AG09319 (cell line): ENCODE measurements at places on chromosomes 6 and 20.

DNA sequence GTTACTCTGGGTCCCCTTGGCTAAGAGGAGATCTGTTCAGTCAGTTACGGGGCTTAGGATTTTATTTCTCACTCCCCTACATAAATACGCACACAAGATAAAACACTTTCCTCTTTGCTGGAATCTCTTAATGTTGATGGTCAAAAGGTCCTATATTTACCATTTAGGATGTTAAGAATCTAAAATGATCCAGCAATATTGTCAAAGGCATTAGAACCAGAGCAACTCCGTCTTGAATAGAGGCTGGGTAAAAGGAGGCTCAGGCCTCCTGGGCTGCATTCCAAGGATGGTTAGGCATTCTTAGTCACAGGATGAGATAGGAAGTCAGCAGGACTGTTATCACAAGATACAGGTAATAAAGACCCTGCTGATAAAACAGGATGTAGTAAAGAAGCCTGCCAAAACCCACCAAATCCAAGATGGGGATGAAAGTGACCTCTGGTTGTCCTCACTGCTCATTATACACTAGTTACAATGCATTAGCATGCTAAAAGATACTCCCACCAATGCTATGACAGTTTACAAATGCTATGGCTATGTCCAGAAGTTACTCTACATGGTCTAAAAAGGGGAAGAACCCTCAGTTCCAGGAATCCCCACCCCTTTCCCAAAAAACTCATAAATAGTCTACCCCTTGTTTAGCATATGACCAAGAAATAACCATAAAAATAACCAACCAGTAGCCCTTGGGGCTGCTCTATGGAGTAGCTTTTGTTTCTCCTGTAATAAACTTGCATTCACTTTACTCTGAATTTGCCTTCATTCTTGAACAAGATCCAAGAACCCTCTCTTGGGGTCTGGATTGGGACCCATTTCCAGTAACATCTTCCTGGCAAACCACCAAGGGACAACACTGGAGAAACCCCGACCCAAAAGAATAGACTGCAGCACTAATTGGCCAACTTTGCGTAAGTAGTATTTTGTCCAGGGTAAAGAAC lies 107.5 kb downstream of the DTNBP1 start:
- no peak for DNase-seq

DNA sequence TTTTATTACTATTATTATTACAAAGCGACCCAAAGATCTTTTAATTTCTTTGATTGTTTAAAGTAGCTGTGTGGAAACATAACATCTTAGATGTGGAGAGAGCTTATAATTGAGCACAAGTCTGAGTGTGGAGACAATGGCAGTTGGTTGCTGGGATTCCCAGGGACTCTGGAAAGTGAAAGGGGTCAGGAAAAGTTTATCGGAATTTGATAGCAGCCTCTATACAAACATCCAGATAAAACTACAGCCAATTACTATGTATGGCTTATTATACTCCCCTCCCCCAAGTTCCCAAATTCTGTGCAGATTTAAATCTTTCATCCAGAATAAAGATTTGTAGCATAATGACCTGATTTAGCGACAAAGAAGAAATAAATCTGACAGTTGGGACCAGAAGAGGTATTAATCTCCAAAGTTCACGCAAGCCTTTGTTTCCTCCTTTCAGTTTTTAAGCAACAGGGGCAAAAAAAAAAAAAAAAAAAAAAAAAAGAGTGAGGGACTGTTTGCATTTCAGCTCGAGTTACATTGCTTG lies 121.4 kb upstream of the MAP3K7 start:
- DNase-seq = no peak

DNA sequence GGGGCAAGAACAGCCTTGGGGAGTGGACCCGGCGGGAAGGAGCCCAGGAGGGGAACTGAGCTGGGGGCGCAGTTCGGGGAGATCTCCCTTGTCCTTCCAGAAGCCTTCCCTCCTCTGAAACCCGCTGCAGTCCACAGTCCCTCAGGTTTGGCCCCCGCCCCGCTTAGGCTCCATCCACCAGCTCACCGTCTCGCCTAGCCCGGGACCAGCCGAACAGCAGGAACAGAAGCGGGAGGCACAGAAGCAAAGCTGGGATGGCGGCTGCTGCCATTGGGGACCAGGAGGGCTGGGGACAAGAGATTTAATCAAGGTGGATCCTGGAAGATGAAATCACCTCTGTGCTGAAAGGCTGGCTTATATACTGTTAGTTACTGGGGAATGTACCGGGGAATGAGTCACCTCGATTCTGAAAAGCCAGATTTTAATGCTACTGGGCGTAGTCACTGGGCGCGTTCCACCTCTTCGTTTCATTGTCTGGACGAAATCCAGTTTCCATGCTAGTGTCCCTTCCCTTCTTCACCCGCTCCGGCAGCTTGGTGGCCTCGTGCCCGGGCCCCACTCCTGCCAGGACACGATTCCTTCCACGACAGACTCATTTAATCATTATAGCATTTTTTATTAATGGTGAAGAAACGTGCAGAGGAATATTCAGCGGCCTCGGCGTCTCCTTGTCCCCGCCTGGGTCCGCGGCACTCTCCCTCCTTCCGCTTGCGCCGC lies at the start of gene RAET1L:
Gene RAET1L (minus strand): TSS at position 332 of the 717 bp plus-strand sequence. CDS start 61 bp downstream, at position 271.
- DNase-seq = no peak

DNA sequence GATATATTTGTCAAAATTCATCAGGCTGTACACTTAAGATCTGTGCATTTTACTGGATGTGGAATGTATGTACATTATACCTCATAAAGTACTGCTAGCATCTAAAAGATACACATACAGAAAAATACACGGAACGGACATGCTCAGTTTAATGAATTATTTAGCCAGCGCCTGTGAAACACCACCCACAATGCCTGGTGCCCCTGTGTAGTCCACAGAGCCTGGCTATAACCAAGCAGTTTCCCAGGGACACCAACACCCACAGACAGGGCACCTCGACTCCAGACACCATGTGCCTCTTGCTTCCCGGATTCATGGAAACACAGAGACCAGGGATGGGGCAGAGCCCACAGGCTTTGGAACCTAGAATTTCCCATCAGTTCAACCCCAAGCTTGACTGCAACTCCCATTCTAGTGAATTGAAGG lies 17.4 kb upstream of the ARMC12 start:
- no peak for DNase-seq

- DNase-seq = peak; percentile 88
Measured at GRCh38 chr6:108944707-108945680, 96.8 kb downstream of the ARMC2 start.

- DNase-seq = no peak
Measured at GRCh38 chr6:20846602-20847028, 312.4 kb downstream of the CDKAL1 start.

DNA sequence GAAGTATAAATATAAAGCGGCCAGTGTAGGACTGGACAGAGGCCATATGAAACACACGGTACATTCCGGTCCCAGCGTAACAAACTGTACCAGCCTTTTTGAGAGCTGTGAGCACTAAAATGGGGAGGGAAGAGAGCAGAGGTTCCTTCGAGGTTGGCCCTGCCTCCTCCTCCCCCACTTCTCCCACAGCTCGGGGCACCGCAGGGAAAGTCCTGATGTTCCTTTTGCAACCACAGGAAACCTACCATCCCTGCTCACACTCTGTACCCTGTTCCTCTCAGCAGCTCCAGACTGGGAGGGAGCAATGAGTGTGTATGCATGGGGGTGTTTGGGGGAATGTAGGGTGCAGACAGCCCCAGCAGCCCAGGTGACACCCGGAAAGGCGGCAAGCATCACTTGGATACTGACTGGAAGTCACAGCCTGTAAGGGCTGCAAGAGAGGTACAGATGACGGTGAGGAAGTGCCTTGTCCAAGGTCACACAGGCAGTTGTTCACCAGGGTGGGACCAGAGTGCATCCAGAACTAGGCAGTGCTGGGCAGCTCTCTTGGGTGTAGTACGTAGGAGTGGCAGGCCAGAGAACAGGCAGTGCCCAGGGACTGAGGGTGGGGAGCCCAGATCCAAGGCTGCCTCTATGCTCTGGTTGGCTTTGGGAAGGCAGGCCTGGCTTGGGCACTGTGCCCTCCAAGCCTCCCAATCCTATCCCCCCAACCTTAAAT lies 11.0 kb upstream of the ARMC12 start:
- DNase-seq = no peak

DNA sequence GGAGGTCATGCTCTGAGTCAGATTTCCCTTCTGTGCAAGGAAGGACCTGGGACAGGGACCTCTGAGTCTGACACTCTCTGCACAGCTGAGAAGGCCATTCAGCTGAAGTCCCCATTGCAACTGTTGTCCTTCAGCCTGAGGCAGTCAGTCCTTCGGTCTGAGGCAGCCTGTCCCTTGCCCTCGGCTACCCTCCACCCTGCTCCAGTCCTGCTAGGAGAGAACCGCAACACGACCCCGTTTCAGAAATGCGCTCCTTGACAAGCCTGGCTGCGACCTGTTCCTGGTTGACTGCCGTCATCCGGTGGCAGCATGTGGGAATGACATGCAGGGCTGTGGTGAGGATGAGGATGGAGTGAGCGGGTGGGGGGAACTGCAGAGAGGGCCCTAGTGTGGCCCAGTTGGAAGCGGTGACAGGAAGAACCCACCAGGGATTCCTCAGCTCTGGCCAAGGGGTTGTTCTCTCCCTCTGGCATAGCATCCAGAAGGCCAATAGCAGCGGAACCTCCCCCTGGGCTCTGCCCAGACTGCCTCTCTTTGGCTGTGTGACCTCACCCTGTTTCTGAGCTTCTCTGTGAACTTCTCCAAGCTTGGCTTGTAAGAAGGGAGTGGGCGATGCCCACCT lies 40.3 kb upstream of the ANGPT4 start:
- DNase-seq = peak; percentile 20

GRCh38 chr20:32484958-32485769 lies 100.0 kb downstream of the NOL4L start:
- peak; percentile 56 for DNase-seq

GRCh38 chr6:161198176-161198575 lies 75.7 kb downstream of the AGPAT4 start:
- DNase-seq = peak; percentile 70

DNA sequence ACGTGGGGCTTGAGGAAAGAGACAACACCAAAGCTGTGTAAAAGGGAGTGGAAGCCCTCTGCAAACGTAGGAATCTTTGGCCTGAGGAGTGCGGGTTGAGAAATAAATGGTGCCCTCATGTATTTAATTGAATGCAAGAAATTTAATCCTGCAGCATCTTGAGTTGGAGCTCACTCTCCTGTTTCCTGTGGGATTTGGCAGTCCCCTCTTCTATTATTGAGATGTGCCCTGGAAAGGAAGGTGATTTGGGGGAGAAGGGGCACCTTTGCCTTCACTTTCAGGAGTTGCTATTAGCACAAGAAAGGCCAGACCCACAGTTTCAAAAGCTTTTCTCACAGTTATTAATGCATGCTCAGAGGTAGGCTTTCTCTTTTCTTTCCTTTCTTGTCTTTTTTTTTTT lies 201.4 kb upstream of the HDDC2 start:
- DNase-seq = no peak

- DNase-seq = no peak
Measured at GRCh38 chr6:11424395-11425034, 113.0 kb upstream of the TMEM170B start.

GRCh38 chr20:34626992-34627391 lies 49.9 kb downstream of the PIGU start:
- no peak for DNase-seq

DNA sequence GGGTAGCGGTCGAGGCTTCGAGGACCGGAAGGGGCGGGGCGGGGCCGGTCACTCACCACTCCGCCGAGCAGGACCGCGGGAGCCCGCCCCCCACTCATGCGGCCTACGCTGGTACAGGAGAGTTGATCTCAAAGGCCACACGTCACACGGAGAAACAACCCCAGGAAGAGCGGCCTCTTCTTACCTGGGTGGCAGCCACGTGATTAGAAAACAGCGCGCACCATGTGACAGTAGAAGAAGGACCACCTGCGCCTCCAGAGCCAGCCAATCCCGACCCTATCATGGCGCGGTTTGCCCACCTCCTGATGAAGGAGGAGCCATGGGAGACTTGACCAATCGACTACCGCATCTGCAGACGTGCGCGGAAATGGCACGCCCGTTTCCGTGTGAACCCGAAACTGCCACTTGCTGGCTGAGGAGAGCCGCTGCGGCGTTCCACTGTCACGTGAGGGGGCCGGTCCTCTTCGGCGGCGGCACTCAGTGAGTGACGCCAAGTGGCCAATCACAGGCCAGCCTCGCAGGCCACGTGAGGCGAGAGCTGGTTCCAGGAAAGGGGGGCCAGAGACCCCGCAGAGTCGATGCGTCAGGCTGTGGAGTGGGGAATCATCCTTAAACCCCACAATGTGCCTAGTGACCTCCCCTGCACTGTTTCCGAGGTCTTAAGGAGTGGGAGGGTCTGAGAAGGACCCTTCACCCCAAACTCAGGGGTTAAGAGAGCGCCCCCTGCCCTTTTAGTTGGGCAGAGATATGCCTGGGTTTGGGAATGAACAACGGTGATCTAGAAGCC lies at the start of gene CUTA:
Gene CUTA (minus strand): TSS at position 205 of the 787 bp plus-strand sequence. CDS start 107 bp downstream, at position 98.
- DNase-seq = peak; percentile 99

GRCh38 chr20:37640600-37641561 lies 52.9 kb upstream of the CTNNBL1 start:
- DNase-seq = no peak

DNA sequence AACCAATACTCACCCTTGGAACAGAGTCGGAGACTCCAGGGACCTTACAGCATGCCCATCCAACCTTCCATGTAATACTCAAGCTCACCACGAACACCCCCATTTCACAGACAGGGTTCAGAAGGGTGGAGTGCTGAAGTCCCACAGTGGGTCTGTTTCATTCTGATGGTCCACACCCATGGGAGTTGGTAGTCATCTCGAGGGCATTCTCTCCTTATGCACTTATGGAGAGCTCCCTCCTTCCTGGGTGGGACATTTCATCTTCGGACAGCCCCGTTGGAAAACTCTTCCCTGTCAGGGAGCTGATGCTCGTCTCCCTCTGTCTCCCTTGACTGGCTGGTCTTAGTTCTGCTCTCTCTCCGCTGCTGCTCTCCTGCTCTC lies 38.9 kb downstream of the COX4I2 start:
- DNase-seq = no peak

DNA sequence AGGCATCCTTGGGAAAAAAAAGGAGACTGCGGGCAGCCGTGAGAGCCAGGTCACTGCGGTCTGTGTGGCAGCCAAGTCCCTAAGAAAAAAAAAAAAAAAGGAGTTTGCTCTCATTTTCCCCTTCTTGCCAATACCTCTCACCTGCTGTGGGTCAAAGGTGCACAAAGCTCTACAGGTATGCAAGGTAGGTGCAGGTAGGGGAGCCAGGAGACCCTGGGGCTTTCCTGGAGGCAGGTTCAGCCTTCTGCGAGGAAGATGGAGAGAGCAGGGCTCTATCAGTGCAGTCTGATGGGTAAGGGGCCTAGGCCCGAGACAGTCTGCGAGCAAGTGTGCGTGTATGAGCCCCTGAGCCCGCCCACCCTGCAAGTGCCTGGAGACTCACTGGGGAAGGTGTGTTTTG lies 12.3 kb upstream of the SNAI1 start:
- DNase-seq = no peak

GRCh38 chr6:41648921-41649320 lies 10.7 kb downstream of the MDFI start:
- no peak for DNase-seq

DNA sequence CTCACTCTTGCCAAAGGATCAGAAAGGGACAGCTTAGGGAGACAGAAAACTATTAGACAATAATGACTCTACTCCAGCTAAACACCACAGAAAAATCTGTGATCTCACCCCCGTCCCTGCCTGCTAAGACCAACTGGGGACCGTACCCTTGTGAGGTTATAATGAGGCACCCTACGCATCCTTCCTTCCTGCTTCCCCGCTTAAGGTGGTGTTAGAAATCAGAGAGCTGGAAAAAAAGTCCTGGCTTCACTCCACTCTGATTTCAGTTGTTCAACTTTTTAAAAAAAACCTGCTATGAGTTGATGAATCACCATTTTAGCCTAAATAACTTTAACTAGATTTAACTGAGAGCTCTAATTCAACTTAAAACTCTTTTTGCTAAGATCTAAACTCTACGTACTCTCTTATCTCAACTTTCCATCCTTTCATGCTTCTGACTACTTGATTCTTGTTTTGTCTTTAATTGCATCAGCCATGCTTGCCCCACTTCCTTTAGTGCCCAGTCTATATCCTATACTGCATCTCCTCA lies 35.8 kb upstream of the TMEM14A start:
- no peak for DNase-seq
